Small intestine (tissue), 16 donors: ENCODE measurements at places on chromosomes 2 and 18. TPM values are rescaled to one million over a fixed set of nuclear protein-coding genes. Genes with fewer than 3 reads are reported as not detected.

The PARD3B gene
- 2.8 TPM for polyA plus RNA-seq

The SLC9A4 gene
- not detected for polyA plus RNA-seq

The DSG4 gene
- polyA plus RNA-seq, result 0.07 TPM

The FER1L5 gene
- 1.2 TPM for polyA plus RNA-seq

The ATP6V1C2 gene
- polyA plus RNA-seq, result 1.3 TPM

The REEP1 gene
- 10.7 TPM for polyA plus RNA-seq

The HRH4 gene
- not detected for polyA plus RNA-seq

The GALR1 gene
- polyA plus RNA-seq, result not detected

DNA sequence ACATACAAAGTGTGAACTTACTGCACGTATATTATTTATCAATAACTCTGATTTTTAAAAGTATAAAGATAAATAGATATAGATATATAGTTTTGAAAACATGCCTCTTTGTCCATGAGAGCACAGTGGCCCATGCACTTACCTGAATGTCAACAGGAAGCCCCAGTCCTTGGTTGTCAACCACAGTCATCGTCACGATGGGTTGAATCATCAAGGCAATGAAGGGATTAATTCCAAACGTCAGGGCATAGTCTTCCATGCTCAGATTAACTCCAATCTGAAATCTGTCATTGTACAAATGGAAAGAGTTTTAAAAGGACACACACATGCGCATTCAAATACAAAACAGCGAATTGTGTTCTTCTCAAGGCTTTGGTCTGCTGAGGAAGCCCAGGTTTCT, 15.5 kb downstream of the SCYGR4 start:
- DNase-seq, result no peak

- DNase-seq, result no peak
Measured at GRCh38 chr18:25299426-25300300, 52.3 kb downstream of the ZNF521 start.

- DNase-seq, result no peak
Measured at GRCh38 chr2:217801115-217801531, 201.7 kb downstream of the TNS1 start.

GRCh38 chr2:61229936-61230335, 67.9 kb downstream of the C2orf74 start:
- DNase-seq, result no peak

DNA sequence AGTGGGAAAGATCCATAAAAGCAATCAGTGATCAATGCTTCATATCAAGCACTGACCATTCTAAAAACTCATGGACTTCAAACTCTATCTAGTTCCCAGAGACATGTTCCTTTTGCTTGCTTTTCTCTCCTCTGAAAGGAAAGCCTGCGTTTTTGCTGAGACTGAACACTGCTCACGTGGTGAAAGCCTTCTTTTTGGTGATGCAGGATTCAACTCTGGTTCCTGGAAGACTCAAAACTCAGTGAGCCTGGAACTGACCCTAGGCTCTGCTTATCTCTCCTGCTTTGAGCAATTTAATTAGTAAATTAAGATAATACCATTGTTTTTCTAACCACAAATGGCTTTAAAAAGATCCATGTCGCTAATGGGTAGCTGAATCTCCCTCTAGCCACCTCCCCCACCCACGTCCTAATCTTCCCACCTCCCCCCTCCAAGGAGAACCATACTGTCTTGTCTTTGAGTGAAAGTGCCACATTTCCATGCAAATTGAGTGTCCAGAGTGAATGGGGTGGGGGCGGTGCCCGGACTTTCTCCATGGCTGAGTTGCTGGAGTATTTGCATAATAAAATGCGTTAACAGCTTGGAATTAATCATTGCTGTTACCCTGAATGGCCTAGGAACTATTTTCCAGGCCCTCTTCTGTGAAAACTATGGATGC, 130.5 kb downstream of the BCL11A start:
- DNase-seq, result no peak

DNA sequence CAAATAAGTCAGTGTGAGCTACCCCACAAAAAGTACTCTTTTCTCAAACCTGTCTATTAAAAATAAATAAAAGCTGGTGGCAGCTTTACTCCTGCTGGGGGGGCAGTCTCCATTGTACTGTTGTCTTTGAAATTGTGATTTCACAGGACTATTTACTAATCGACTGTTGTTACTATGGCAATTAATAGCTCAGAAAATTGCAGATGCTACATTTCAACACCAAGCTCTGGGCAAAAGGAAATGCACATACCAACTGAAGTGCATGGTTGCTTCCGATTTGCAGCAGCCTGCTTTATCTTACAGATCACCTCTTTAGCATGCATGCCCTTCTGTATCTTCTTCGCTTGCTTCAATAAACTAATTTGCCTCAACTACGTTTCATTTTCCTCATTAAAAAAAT, 117.6 kb upstream of the DAPL1 start:
- DNase-seq, result no peak

GRCh38 chr2:190722061-190722759, 73.3 kb downstream of the NAB1 start:
- no peak for DNase-seq

- DNase-seq, result no peak
Measured at GRCh38 chr2:109457366-109457765, 156.4 kb downstream of the SEPTIN10 start.

GRCh38 chr2:182379241-182379640, 47.6 kb downstream of the PDE1A start:
- no peak for DNase-seq

DNA sequence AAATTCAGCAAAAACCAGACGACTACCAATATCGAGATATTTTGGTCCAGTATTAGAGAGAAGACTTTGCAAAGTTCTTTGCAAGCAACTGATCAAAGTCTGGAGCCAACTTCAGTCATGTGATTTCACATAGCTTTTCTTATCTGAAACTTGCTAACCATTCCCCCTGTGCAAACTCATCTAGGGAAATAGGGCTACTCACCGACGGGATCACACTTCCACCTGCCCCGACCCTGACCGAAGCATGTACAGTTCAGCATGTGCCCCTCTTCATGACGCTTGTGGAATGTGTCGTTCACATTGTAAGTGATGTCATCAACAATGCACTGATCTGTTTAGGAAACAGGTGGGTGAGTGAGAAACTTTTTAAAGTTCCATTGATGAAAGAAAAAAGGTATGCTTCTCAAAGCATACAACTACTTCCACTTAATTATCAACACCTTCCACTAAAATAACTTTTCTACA, 15.4 kb downstream of the FN1 start:
- DNase-seq, result peak; percentile 83

GRCh38 chr2:20019747-20020146, 7.3 kb upstream of the MATN3 start:
- no peak for DNase-seq

GRCh38 chr2:235008584-235009044, 56.8 kb downstream of the SH3BP4 start:
- peak; percentile 86 for DNase-seq

DNA sequence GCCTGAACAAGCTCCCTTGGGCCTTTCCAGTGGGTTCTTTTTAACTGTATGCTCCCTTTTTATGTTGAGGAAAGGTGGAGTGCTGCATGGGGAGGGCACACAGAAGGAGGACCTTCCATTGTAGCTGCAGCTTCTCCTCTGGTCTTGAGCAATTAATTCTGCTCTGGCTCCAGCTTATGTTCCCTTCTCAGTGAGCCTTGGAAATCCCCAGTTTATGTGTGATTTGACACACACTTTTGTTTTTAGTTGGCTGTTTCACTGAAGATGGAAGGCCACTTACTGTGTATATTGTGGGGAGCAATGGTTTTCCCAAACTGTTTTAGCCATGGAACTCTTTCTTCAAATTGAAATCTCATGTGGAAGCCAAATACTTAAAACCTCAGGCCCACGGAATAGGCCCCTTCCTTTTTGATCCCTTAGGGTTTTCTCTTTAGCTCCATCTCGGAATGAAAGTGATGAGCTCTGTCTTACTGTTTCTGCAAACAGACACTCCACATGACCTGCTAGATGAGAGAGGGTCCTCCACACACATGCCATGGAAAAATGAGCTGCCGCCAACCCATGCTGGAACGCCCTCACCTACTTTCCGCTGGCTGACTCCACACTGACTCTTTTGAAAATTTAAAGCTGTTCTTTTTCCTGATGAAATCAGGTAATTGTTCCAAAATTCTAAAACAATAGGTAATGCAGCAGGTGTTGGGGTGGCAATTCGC, 280.9 kb upstream of the SIX2 start:
- no peak for DNase-seq

GRCh38 chr2:6211236-6211635, 519.1 kb downstream of the SOX11 start:
- no peak for DNase-seq

- DNase-seq, result no peak
Measured at GRCh38 chr2:42035241-42035640, 12.6 kb upstream of the PKDCC start.

DNA sequence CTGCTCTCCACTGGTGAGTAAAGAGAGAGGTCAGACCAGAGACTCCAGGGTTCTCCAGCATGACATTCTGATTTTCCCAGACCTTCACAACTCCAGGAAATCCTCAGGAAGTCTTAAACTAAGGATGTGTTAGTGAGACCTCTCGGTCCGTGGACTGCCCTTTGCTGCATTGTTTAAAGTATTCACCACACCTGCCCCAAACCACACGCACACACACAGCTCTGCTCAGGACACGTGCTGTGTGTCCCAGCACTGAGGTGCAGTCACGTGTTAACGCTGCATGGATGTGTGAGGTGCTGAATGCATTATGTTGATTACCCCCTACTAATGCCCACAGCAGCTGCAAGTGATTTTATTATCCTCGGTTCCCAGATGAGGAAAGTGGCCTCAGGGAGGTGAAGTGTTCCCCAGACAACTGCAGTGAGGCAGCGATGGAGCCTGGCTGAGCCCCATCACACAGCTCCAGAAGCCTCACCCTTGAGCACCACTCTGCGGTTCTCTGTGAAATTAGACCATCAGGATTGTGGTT, 68.4 kb downstream of the TRAPPC12 start:
- no peak for DNase-seq

GRCh38 chr2:17136231-17136630, 382.0 kb downstream of the RAD51AP2 start:
- DNase-seq, result no peak

DNA sequence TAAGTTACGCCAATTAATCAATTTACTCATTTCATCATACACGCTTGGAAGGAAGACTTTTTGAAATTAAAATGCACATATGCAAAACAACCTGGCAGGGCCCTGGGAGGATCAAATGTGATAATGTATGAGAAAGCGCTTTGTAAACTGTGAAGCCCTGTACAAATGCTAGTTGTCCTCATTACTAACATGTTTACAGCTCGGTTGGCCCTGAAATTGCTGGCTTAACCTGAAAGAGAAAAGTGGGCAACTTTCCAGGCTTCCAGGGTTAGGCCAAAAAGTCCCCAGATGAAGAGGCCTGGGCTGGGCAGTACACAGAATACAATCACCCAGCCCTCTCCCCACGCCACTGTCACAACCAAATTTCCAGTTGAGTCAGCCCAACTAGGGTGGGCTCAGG, 60.2 kb downstream of the DNMT3A start:
- no peak for DNase-seq

DNA sequence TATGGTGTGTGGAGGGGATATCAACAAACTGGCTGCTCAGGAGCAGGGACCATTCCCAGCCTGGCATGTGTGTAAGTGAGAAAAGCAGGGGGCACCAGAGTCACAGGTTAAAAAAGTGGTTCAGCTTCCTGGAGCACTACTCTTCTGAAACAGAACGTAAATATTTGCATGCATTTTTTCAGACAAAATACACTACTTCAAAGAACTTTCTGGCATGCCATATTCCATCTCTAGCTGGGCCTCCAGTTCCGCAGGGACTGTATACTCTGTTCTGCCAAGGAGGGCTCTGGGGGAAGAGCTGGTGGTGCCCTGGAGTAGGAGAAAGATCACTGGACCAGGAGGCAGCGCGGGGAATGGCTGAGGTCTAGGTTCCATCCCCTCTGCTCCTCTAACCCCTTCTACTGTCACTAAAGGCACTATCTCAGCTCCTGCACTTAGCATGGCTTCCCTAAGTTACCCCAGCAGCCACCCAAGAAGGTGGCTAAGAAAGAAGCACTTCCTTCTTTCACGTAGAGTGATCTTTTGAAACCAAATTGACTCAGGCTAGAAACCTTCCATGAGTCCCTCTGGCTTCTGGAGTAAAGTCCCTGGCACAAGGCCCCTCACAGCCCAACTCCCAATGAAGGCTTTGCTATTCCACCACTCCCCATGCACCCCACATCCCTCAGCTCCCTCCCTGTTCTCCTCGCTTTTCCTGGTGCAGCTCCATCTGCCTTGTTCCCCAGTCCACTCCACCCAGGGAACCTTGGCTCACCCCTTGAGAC, 57.6 kb upstream of the CABLES1 start:
- DNase-seq, result peak; percentile 46

DNA sequence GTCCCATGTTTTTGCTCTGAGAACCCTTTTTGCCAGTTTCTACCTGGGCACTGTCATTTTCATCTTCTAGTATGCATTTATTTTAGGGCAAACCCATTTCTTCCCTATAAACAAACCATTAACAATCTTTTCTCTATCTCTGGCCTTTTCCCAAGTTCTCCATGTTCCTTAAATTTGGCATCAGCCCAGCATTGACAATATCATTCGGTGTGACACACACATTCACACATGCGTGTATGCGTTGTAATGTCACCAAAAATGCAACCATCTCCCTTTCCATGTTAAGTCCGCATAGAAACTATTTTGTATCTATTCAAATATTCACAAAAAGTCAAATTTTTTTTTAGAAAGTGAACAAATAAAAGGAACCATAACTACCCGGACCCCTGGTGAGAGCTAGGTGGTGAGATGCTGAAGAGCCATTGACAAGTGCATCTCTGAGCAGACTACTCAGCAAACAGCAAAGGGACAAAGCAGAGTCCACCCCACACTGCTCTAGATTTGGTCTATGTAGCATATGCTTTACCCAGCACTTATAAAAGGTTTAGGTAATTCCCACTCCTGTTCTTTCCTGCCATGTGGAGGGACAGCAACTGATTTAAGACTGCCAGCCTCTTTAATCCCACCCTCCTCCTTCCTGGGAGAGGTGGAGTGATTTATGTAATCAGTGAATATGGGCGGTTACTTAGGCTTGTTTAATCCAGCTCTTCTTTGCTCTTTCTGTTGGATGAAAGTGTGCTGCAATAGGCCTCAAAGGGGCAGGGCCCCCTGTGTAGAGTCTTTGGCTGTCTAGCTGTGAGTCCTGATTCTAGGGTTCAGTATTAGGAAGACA, 124.1 kb downstream of the METTL8 start:
- no peak for DNase-seq

- DNase-seq, result no peak
Measured at GRCh38 chr2:219618733-219619122, 8.7 kb upstream of the SLC4A3 start.

DNA sequence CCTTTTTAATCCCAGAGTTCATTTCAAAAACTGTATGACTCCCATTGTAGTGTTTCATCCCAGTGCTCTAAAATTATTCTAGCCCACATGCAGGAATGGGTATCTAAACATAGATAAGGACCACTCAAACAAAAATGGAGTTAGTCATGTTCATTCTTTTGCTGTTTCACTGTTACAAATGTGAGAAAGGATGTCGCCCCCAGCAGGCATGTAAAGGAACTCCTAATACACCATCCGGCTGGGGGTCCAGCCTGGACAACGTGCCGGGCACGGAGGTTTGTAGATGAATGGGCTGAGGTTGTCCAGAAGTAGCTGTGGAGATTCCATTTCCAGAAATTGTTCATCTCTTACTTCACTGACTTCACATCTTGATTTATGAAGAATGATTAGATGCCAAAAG, 101.9 kb upstream of the RAB12 start:
- DNase-seq, result no peak

- DNase-seq, result peak; percentile 37
Measured at GRCh38 chr2:113119111-113119510, 8.3 kb upstream of the IL1RN start.

GRCh38 chr2:19216238-19216637, 142.2 kb downstream of the OSR1 start:
- no peak for DNase-seq

GRCh38 chr2:45943219-45944044, 292.0 kb downstream of the PRKCE start:
- no peak for DNase-seq
